ENCODE measurements at places on chromosomes 12 and 14. TPM values are rescaled to one million over a fixed set of nuclear protein-coding genes. Genes with fewer than 3 reads are reported as not detected.

DNA sequence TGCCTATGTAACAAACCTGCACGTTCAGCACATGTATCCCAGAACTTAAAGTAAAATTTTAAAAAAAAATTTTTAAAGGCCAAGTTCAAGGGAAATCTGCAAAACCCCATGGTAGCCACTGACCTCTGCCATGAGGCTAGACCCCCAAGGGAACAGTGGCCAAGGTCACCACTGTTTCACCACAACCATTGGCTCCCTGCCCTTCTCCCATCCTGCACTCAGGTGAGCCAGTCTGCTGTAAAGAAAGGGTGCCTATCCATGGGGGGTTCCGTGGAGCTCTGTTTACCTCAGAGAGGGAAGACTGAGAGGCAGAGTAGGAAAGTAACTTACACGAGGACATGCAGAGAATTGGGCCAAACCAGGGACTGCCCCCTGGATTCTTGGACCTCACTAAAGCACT lies 38.6 kb downstream of the VWF start:
- DNase-seq: no peak

GRCh38 chr12:19763488-19763887 lies 324.2 kb downstream of the AEBP2 start:
- DNase-seq: no peak

GRCh38 chr14:76697246-76697905 lies 63.9 kb upstream of the VASH1 start:
- no peak for DNase-seq

- no peak for DNase-seq
These were observed 6.9 kb downstream of the NPC2 start for GRCh38 chr14:74486164-74486563.

- no peak for DNase-seq
These were observed 15.3 kb downstream of the PDE3A start for GRCh38 chr12:20383612-20384011.

DNA sequence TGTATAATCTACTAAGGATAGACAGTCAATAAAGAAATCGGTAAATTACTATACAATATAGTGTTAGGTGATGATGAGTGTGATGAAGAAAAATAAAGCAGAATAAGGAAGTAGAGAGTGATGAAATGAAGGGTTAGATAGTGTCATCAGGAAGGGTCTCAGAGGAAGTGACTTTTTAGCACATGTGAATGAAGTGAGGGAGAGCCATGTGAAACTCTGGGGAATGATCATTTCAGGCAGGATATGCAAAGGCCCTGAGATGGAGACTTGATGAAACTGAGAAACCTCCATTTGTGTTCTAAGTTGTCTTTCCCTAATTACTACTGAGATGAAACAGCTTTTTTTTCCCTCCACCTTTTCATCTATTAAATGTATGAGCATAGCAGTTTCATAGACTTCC lies 19.4 kb upstream of the GNPTAB start:
- DNase-seq: no peak

DNA sequence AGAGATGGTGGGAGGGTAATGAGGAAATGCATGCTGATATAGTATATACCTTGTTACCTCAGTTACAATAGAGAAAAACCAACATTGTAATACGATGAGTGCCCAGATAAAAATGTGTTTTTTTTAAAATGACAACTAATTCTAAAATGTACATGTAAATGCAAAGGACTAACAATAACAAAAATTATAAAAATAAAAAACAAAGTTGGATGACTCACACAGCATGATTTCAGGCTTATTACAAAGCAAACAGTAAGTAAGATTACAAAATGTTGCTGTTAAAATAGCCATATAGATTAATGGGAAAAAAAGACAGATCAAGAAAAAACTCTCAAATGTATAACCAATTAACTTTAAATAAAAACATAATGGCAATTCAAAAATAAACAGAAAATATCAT lies 1099.4 kb downstream of the FSCB start:
- DNase-seq: no peak

DNA sequence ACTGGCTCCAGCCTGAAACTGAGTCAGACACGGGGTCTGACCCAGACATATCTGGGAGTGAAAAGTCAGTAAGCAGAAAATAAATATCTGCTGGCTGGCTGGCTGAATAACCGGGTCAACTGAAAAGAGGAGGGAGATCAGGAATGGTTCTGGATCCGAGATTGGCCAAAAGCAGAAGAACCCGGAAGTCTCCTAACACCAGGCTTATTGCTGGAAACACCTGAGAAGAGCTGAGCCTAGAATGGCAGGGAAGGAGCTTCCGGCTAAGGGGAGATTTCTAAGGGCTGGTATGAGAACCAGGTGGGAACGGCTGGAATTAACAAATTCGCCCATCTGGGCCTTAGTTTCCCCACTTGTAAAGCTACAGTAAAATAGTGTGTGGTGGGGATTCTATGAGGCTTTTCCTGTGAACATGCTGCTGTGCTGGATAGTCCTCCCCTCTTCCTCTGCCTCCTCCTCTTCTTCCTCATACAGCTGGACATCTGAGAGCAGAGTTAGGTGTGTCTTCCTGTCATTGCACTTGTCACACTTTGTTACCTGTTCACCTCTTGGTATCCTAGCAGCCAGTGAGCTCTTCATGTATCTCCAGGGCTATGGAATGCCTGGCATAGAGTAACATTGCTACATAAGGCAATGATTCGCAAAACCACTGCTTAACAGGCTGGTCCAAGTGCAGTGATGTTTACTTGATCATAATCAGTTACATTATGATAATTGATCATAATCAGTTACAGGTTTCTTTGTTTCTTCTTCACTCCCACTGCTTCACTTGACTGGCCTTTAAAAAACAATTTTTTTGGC lies 2.0 kb upstream of the SHMT2 start:
- DNase-seq: no peak

CELA1 gene
- not detected for total RNA-seq

DNA sequence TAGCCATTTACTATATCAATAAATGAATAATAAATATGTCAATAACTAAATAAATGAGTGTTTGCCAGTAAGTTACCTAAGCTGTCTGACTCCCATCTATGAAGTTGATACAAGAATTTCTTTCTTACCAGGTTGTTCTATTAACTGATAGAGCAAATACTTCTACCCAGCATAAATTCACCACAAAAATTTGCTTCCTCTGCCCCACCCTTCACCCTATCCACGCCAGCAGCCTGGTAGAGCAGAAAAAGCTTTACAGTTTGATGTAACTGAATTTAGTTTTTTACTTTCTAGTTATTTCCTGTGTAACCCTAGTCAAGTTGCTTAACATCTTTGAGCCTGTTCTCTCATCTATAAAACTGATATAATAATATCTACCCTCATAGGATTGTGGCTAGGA lies 94.9 kb upstream of the SLC16A7 start:
- no peak for DNase-seq

DNA sequence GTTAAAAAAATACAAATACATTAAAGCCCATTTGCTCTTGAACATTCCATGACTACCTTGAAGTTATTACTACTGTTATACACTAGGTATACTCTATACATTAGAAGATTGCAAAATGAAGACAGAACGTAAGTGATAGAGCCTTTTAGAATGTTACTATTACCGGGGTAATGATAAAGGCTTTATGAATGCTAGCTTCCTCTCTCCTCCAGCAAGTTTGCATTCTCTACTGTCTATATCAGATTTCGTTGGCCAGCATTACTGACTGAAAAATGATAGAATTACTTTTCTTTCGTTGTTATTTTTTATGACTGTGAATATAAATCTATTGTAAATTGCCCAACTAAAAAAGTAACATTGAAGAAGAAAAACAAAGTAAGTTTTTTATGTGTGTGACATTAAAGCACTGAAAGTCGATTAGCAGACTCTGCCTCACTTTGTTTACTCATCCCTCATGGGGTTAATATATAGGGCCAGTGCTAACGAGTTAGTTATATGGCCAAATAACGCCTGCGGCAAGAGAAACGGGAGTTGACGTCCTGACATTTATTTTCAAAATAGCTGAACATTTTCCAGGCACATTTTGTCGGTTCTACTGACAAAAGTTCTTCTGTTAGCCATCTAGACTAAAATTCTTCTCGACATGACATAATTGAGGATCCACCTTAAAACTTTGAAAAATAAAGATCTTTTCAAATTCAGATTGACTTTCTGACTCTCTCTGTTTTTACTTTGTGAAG lies 163.8 kb upstream of the KITLG start:
- DNase-seq: no peak

DNA sequence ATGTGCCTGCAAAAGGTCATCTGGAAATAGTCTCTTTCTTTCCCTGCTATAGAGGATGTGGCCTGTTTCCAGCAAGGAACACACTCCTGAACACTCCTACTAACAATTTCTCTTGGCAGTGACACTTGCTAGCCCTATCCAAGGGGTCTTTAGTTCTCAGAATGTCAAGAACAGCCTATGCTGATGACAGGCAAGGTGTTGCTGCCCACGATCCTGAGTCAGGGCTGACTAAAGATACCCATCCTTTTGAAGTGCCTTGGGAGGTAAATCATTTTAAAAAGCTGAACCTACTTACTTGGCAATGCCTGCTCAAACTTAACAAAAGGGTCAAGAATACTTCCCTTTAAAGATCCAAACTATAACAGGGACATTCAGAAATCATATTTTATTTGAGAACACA lies 1146.4 kb downstream of the VRK1 start:
- DNase-seq: no peak

DNA sequence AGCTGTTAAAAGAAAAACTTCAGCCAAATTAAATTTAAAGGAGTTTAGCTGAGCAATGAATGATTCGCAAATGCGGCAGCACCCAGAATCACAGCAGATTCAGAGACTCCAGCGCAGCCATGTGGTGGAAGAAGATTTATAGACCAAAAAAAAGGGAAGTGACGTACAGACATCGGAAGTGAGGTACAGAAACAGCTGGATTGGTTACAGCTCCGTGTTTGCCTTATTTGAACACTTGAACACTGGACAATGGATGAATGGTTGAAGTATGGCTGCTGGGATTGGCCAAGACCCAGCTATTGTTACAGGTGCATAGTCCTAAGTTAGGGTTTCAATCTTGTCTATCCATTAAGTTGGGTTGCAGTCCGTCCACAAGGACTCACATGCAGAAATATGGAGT lies 42.6 kb downstream of the GALNT8 start:
- no peak for DNase-seq

DNA sequence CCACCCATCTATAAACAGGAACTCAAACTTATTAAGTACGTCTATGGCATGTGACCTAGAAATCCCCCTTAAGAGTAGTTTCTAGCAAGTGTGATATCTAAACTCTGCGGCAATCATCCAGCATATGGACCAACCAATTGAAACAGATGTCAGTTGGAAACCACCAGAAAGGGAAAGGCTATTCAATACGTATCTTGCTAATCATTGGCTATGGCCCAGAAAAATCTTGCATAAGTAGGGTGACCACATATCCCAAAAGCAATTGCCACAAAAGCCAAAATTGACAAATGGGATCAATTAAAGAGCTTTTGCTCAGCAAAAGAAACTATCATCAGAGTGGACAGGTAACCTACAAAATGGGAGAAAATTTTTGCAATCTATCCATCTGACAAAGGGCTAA lies 24.2 kb downstream of the SYNJ2BP start:
- DNase-seq: no peak

ZDHHC22 gene
- 0.03 TPM for total RNA-seq

OR10G3 gene
- not detected for total RNA-seq

LMNTD1 gene
- total RNA-seq: not detected

DNA sequence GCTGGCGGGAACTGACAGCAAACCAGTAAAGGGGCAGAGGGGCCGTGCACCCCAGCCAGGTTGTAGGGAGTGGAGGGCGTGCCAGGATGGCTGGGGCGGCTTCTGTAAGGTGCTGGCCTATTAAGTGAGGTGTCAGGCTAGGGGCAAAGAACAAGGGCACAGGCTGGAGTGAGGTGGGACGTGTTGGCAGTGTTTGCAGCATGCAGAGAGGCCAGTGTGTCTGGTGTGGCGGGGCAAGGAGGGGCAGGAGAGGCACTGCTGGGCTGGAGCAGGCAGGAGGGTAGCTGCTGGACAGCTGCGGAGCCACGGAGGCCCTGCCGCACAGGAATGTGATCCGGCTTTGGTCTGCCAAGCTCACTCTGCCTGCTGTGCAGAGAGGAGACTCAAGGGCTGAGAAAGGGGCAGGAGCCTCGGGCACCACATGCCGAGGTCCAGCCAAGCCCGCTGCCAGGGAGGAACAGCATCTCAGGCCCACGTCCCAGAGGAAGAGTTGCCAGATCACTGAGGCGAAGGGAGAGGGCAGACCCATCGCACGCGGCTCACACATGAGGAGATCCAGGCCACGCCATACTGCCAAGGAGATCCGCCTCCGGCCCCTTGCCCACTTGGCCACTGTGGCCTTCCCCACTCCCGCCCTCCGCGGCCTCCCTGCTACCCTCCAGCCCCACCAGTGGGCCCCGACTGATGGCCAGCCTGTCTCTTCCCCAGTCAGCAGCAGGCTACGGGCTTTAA lies 46.8 kb downstream of the AMN start:
- DNase-seq: no peak

- no peak for DNase-seq
These were observed 244.0 kb downstream of the DUSP6 start for GRCh38 chr12:89108265-89108664.

GRCh38 chr12:55899082-55899481 lies 28.6 kb downstream of the PYM1 start:
- no peak for DNase-seq

OR6C2 gene
- total RNA-seq: not detected

DNA sequence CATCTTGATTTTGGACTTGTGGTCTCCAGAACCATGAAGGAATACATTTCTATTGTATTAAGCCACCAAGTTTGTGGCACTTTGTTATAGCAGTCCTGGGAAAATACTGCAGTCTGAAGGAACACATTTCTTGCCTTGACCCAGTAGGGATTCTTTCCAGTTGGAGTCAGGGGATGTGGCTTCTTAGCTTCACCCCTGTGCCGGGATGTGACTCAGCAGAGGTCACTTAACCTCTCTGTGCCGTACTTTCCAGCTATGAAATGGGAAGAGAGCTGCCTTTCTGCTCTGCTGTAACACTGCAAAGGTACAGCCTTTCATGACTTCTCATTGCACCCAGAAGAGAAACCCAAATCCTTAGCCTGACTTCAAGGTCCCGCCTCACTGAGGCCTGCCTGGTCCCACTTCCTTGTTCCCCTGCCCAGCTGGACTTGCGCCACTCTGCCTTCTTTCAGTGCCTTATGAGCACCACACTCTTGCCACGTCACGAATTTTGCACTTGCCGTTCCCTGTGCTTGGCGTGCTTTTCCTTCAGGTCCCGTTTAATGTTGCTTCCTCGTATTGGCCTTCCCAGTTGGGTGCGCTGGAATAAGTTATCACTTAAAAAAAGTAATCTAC lies 24.2 kb downstream of the CHST11 start:
- no peak for DNase-seq

KLRD1 gene
- total RNA-seq: not detected

PLEKHD1 gene
- not detected for total RNA-seq

GRCh38 chr12:131119936-131120335 lies 166.2 kb downstream of the ADGRD1 start:
- no peak for DNase-seq

KERA gene
- not detected for total RNA-seq

GRCh38 chr14:26067341-26067740 lies 530.5 kb downstream of the NOVA1 start:
- DNase-seq: no peak

JAG2 gene
- total RNA-seq: 5.0 TPM
